AML-193 (cell line): ENCODE measurements at places on chromosomes 2 and 18.

- peak; percentile 22 for DNase-seq
Measured at GRCh38 chr2:191038241-191038725, 24.3 kb upstream of the STAT1 start.

GRCh38 chr2:170202437-170202836 is 24.5 kb downstream of the MYO3B start:
- no peak for DNase-seq

DNA sequence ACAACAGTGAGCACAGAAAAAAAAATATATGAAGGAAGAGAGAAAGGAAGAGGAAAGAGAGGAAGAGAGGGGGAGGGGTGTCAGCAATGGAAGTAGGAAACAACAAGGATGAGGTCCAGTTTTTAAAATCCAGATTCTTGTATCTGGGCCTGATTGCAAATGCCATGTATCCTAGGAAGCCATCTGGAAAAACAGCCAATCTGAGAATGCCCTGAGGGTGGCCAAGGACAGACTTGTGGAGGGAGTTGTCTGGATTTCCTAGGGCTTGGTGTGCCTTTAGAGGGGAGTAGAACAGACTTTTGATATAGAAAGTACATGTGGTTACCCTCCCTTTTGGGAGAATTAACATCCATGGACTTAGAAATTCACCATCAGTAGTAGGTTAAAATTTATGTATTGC is 47.1 kb downstream of the PRKCE start:
- DNase-seq, result no peak

- no peak for DNase-seq
Measured at GRCh38 chr2:108535357-108535631, 1.0 kb downstream of the LIMS1 start.

GRCh38 chr2:221204699-221205098 is 367.4 kb downstream of the EPHA4 start:
- no peak for DNase-seq

DNA sequence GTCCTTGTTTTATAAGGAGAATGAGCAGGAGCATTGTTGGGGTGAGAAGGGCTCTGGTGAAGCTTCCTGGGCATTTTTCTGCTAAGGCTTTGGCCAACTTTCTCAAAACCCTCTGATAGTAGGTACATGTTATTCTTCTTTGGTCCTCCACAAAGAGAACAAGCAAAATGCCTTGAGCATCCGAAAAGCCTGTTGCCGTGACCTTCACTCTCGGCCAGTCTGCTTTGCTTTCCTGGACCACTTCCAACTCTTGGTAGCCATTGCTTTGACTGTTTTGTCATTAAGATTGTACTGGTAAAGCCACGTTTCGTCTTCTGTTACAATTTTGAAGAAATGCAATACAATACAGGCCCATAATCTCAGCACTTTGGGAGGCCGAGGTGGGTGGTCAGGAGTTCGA is 27.4 kb upstream of the ALLC start:
- no peak for DNase-seq

GRCh38 chr2:59084326-59084725 is 843.2 kb upstream of the FANCL start:
- DNase-seq, result no peak

DNA sequence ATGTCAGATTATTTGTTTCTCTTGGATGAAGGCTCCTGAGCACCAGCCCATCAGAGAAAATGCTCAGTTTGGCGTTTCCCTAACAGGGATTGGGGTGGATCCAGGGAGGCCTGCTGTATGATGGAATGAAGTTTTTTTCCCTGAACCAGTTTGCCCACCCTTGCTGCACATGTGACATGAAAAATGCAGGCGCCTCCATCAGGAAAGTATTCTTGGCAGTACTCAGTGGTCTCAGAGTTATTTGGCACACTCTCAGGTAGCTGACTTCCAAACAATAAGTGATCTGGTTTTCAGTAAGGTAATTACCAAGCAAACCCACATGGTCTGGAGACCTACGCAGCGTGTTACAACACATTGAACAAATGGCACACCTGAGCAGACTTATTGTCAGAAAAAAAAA is 254.9 kb downstream of the PAX3 start:
- DNase-seq, result no peak

GRCh38 chr18:6994056-6994770 is 123.4 kb downstream of the LAMA1 start:
- DNase-seq, result no peak

DNA sequence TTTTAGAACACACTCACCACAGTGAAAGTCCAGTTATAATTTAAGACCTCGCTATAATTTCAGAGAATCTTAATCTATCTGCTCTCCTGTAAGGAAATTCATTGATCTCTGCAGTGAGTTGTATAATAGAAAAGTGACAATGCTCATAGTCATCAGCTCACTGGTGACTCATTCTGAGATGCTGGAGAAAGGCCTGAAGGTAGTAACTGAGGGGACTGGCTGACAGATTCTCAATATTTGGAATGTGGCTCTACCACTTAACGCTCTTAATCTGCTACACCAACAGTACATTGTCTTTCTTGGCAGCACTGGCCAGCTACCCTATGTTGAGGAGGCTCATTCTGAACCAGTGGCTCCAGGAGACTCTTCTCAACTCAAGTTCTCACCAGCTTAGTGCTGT is 246.1 kb downstream of the RPRM start:
- DNase-seq, result no peak
